ENCODE measurements at places on chromosomes 13 and 19.
A peak's percentile ranks its signal among the peaks of the same experiment; 100 is the strongest.

- DNase-seq = peak; percentile 69
Observed at GRCh38 chr19:17450264-17451075, 2.0 kb upstream of the TMEM221 start.

- no peak for DNase-seq
Observed at GRCh38 chr19:326871-327270, 17.7 kb downstream of the MIER2 start.

- DNase-seq = peak; percentile 60
Observed at GRCh38 chr19:29837448-29837981, 25.7 kb downstream of the CCNE1 start.

DNA sequence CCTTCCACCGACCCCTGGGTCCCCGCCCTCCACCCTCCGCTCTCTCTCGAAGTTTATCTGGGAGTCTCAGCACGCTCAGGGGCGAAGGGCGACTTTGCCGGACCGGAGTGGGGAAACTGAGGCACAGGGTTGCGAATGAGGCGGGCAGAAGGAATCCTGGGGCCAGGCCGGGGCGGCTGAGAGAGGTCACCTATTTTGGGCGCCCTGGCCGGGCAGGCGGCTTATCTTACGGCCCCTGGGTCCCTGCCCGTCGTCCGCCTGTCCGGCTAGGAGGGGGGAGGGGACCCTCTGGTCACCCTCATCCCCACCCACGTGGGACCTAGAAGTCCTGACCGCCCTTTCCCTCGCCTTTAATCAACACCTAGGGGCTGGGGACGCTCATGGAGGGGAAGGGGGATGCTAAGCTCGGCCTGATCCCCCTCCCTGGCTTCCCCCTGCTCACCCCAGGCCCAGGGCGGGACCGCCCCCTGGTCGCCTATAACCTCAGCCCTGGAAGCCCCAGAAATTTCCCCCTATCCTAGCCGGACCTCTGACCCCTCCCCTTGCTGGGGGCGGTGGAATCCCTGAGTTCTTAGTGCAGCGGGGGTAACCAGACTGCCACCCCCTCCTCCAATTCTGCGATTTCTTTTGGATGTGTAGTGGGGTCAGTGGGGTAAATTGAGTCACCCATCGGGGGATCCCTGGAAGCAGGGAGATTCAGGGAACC, 556 bp downstream of the TRIP10 start:
- DNase-seq = peak; percentile 29

GRCh38 chr19:55490478-55491432, 2.5 kb downstream of the SSC5D start:
- DNase-seq = no peak

DNA sequence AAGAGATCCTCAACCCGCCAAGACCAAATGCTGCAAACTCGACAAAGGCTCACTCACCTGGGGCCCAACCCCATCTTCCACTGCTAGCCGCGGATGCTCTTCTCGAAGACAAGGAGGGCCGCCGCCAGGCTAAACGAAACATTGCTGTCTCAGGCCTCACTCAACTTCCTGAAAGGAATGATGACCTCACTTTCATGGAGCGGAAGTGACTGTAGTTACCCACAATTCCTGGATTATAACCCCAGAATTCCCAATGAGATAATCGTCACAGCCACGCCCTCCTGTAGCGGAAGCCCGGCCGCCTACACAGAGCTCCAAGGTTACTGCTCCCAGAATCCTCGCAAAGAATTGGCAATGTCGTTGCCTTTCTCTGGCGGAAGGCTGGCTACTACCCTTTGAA, 10.5 kb upstream of the ZNF112 start:
- DNase-seq = no peak

DNA sequence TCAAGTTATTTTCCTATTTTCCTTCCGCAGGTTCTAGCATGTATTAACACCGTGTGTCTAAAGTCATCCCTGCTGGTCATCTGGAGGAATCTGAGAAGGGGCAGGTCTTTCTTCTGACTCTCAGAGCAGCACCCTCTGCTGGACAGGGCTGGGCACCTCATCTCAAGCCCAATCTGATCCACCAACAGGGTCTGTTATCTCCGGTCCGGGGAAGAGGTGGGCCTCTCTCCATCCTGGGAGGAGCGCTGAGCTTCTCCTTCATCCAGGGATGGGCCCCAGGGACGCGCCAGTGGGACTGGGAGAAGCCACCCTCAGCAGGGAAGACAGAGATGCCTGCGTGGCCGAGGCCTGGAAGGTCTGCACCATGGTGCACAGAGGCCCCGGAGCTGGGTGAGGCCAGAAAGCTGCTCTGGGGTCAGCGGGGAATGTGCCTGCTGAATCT, 26.0 kb upstream of the ZNF331 start:
- peak; percentile 47 for DNase-seq

GRCh38 chr13:95955255-95955654, 97.9 kb downstream of the UGGT2 start:
- no peak for DNase-seq

- no peak for DNase-seq
Observed at GRCh38 chr13:83620530-83621220, 261.6 kb downstream of the SLITRK1 start.

GRCh38 chr19:34731964-34732363, 2.1 kb upstream of the ZNF181 start:
- no peak for DNase-seq

DNA sequence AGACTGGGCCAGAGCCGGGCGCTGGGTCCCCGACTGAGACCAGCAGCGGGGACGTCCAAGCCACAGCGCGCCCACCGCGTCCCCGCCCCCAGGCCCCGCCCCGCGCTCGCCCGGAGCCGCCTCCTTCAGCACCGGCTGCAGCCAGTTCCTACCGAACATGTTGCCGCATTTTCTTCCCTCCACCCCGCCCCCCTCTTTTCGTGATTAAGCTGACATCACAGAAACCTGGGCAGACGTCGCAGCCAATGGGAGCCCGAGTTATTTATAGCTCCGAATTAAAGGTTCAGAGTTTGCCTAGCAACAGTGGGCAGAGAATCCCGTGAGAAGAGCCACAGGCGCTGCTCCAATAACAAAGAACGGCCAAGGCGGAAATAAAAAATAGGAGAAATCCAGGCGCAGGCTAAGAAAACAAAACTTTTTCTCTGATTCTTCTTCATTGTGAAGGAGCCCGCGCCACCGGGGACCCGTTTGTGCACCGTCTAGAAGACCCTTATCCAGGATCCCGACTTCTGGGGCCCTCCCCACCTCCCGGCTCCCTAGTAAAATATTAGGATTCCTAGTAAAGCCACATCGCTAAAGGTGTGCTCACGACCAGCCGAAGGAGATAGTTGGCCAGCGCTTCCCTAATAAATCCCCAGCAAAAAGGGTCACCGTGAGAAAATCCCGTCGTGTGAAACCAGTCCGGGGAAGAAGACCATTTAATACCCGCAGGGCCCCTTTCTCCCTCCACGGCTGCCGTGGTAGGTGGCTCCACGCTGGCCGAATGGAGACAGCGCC, 61.7 kb downstream of the SERP2 start:
- peak; percentile 90 for DNase-seq

DNA sequence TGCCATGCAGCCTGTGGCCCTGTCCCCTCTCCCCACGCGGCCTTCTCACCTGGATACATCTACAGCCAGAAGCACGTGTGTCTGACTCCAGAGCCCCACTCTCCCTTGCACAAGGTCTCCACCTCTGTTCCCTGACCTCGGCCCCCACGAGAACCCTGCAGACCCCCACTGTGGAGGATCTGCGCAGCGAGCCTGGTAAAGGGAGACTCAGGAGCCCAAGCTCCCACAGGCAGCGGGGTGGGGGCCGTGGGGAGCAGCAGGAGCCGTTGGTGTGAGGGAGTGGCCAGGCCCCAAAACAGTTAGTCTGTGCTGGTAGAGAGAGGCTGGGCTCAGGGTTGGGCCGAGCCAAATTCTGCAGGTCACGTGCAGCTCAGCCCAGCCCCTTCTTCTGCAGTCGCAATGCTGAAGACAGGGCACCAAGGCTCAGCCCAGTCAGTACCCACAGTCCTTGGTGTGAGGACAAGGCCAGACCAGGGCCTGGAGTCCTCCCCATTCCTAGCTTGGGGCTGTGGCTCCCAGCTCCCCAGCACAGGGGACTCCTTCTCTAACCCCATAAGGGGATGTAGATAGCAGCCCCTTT, 28.7 kb upstream of the SLC7A10 start:
- DNase-seq = no peak

- DNase-seq = no peak
Observed at GRCh38 chr13:27024074-27024461, 147.5 kb downstream of the USP12 start.

DNA sequence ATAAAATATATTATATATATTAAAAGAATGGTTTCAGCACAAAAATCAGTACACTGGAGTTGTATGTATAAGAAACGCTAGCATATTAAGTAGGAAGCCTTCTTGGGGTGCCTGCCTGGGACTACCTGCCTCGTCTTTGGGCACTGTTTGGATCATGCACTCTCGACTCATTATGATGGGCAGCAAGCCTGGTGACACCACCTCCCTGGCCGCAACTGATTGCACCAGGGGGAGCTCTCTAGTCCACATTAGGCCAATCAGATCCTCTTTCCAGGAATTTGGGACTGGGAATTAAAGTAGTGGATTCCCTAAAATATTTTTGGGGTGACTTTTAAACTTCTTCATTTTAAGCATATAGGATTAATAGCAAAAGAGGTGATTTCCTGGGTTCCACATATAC, 56.0 kb upstream of the RGCC start:
- DNase-seq = no peak

- DNase-seq = no peak
Observed at GRCh38 chr13:106503272-106503671, 32.2 kb downstream of the EFNB2 start.

GRCh38 chr19:39704181-39705044, at the start of gene LGALS14:
LGALS14 (plus strand) TSS chr19:39704481; CDS start chr19:39704529, 48 bp downstream.
- peak; percentile 21 for DNase-seq

DNA sequence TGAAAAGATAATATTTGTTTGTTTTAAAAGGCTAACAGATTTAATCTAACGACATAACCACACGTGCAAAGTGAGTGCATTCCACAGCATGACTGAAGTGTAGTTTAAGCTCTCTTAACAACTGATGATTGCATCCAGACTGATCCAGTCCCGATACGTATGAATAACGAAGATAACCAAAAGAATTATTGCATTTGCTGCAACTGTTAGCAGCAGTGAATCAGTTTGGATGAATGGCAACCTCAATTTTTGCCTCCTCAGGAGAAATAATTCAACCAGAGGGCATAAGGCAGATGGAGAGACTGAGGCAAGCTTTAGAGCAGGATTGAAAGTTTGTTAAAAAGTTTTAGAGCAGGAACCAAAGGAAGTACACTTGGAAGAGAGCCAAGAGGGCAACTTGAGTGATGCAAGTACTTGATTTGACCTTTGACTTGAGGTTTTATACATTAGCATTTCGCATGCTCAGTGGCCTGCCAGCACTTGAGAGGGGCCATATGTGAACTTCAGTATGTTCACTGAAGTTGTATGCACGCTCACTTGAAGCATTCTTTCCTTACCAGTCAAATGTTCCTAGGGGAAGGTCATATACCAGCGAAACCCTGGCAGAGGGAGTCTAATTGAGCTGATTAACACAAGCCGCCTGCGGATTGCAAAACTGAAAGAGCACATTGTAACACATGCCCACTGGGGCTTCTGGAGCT, 835.0 kb upstream of the PCDH20 start:
- DNase-seq = no peak
